ENCODE measurements at places on chromosomes 2 and 18. TPM values are rescaled to one million over a fixed set of nuclear protein-coding genes. Genes with fewer than 3 reads are reported as not detected.

Gene INPP5D
- total RNA-seq = 3.0 TPM

Gene LAMA3
- total RNA-seq = 2.6 TPM

Gene RPRM
- total RNA-seq = not detected

Gene PLEK
- not detected for total RNA-seq

Gene ABHD1
- 0.22 TPM for total RNA-seq

All from A673 (cell line).